Gastrocnemius medialis (tissue), 4 donors: ENCODE measurements at places on chromosomes 3 and 15. TPM values are rescaled to one million over a fixed set of nuclear protein-coding genes. Genes with fewer than 3 reads are reported as not detected.

GRCh38 chr15:64901914-64902313 lies 9.8 kb upstream of the ANKDD1A start:
- H3K27ac ChIP-seq = no peak overlapping the region
- H3K4me1 ChIP-seq = peaks cover 10% of the 10 kb centered on the region
- H3K36me3 ChIP-seq = no peaks in the 10 kb centered on the region
- H3K4me3 ChIP-seq = no peak overlapping the region
- DNase-seq = no peak

The SLC22A14 gene
- not detected for total RNA-seq

The NANOGP8 gene
- total RNA-seq = not detected

DNA sequence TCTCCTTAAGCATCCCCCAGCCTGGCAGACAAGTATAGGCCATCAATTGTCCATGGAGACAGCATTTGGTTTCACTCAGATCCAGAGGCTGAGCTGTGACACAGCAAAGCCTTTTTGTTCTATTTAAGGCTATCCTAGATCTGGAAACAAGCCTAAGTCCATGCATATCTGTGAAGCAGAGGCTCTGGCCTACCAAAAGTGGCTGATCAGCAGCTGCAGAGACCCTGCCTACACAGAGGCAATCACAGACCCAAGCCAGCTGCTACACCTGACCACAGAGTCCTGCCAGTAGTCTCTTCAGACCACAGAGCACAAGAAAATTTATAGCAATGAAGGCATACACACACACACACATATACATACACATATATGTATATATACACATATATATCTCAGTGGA lies 501.7 kb upstream of the ARPP21 start:
- no peak overlapping the region for H3K4me3 ChIP-seq
- no peaks in the 10 kb centered on the region for H3K27me3 ChIP-seq
- H3K27ac ChIP-seq = no peak overlapping the region
- no peak for DNase-seq
- no peaks in the 10 kb centered on the region for H3K36me3 ChIP-seq
- H3K4me1 ChIP-seq = no peaks in the 10 kb centered on the region

GRCh38 chr3:25783661-25784512 lies 644 bp upstream of the NGLY1 start:
- H3K4me1 ChIP-seq = peaks cover 22% of the 10 kb centered on the region
- H3K36me3 ChIP-seq = no peaks in the 10 kb centered on the region
- H3K4me3 ChIP-seq = peak overlapping the region; percentile 84
- no peak for DNase-seq
- peak overlapping the region; percentile 97 for H3K27ac ChIP-seq

The GPR62 gene
- 0.23 TPM for total RNA-seq
